ENCODE measurements at places on chromosomes 13 and 19. TPM values are rescaled to one million over a fixed set of nuclear protein-coding genes. Genes with fewer than 3 reads are reported as not detected.
A peak's percentile ranks its signal among the peaks of the same experiment; 100 is the strongest.

SRRM5 gene
- 0.18 TPM for total RNA-seq

DNA sequence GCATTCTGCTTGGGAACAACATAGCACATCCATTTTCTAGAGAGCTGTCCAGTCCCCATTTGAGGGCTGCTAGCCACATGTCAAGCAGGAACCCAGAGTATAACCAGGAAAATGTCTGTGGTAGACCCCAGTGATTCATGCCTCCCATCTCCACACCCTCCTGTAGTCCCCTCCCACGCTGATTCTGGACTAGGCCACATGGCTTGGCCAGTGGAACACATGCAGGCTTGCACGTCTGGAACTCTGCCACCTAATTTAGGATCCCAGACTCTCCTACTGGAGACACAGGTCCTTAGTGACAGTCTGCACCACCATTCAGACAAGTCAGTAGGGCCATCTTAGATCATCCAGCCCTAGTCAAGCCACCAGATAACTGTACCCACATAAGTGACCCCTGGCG is 149.8 kb downstream of the ZIC5 start:
- no peak for DNase-seq
- H3K27ac ChIP-seq = no peak overlapping the region
- no peaks in the 10 kb centered on the region for H3K4me1 ChIP-seq
- no peak overlapping the region for H3K4me3 ChIP-seq
- H3K36me3 ChIP-seq = no peaks in the 10 kb centered on the region
- no peaks in the 10 kb centered on the region for H3K27me3 ChIP-seq

DNA sequence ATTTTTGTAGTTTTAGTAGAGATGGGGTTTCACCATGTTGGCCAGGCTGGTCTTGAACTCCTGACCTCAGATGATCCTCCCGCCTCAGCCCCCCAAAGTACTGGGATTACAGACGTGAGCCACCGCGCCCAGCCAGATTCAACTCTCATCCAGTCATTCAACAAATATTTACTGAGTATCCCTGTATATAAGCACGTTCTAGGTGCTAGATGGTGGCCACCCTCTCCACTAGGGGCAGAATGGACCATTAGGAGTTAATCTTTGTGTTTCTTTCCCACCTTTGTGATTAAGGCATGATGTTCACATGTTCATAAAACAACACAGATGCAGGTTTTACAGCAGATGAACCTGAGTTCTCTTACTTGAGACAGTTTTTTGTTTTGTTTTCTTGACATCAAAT is 7.3 kb downstream of the SHKBP1 start:
- H3K4me1 ChIP-seq = no peaks in the 10 kb centered on the region
- peaks cover 36% of the 10 kb centered on the region for H3K36me3 ChIP-seq
- no peak overlapping the region for H3K4me3 ChIP-seq
- no peak overlapping the region for H3K27ac ChIP-seq
- no peaks in the 10 kb centered on the region for H3K27me3 ChIP-seq

RGCC gene
- 24.1 TPM for total RNA-seq

GRCh38 chr19:10634430-10634829 is 9.1 kb downstream of the SLC44A2 start:
- no peak overlapping the region for H3K4me3 ChIP-seq
- DNase-seq = no peak
- no peaks in the 10 kb centered on the region for H3K4me1 ChIP-seq
- peaks cover 73% of the 10 kb centered on the region for H3K36me3 ChIP-seq

PEG3 gene
- 180 TPM for total RNA-seq

DNA sequence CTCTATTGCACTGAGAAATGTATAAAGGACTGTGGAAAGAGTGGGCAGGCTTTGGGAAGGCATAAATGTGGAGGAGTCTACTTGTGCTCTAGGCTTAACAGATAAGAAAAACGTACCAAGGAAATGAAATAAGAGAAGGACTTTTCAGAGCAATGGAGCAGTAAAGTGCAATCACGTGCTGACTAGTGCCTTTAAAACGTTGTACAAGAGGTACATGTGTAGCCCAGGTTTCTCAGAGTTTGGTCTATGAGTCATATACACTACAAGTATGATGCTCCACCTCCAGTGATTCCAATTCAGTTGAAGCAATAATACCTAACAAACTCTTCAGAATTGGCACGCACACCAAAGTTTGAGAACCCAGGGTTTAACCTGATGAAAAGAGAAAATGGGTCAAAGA is 13.4 kb upstream of the FNDC3A start:
- DNase-seq = no peak
- H3K27ac ChIP-seq = no peak overlapping the region
- H3K4me1 ChIP-seq = no peaks in the 10 kb centered on the region
- H3K36me3 ChIP-seq = no peaks in the 10 kb centered on the region

GRCh38 chr19:16829822-16830289 is 658 bp downstream of the SIN3B start:
- peak overlapping the region; percentile 55 for H3K27ac ChIP-seq
- DNase-seq = peak; percentile 15
- H3K27me3 ChIP-seq = no peaks in the 10 kb centered on the region
- H3K36me3 ChIP-seq = peaks cover 37% of the 10 kb centered on the region
- H3K4me1 ChIP-seq = peaks cover 25% of the 10 kb centered on the region
- H3K4me3 ChIP-seq = peak overlapping the region; percentile 86

GRCh38 chr13:31638577-31638976 is 100.7 kb upstream of the RXFP2 start:
- no peaks in the 10 kb centered on the region for H3K36me3 ChIP-seq
- no peak overlapping the region for H3K4me3 ChIP-seq
- no peak overlapping the region for H3K27ac ChIP-seq
- DNase-seq = peak; percentile 60
- no peaks in the 10 kb centered on the region for H3K27me3 ChIP-seq

DNA sequence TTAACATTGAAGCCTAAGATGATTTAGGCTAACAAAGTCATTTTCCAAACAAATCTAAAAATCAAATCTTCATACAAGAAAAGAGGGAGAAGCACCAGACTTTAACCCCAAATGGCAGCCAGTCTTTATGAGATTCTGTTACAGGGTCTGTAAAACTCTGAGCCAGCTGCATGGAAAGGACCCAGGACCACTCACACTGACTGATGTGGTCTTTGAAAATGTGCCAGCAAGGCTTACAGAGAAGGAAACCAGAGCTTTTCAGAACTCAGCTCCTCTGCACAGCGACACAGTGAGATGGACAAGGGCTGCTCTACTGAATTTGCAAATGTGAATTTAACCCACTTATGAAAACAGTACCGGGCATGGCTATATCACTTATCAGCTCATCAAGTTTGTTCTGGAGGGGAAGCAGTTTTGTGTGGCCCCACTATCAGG is 98.8 kb upstream of the SERP2 start:
- no peak overlapping the region for H3K4me3 ChIP-seq
- H3K27me3 ChIP-seq = no peaks in the 10 kb centered on the region
- H3K27ac ChIP-seq = peak overlapping the region; percentile 85
- DNase-seq = peak; percentile 81

KLK15 gene
- not detected for total RNA-seq

DNA sequence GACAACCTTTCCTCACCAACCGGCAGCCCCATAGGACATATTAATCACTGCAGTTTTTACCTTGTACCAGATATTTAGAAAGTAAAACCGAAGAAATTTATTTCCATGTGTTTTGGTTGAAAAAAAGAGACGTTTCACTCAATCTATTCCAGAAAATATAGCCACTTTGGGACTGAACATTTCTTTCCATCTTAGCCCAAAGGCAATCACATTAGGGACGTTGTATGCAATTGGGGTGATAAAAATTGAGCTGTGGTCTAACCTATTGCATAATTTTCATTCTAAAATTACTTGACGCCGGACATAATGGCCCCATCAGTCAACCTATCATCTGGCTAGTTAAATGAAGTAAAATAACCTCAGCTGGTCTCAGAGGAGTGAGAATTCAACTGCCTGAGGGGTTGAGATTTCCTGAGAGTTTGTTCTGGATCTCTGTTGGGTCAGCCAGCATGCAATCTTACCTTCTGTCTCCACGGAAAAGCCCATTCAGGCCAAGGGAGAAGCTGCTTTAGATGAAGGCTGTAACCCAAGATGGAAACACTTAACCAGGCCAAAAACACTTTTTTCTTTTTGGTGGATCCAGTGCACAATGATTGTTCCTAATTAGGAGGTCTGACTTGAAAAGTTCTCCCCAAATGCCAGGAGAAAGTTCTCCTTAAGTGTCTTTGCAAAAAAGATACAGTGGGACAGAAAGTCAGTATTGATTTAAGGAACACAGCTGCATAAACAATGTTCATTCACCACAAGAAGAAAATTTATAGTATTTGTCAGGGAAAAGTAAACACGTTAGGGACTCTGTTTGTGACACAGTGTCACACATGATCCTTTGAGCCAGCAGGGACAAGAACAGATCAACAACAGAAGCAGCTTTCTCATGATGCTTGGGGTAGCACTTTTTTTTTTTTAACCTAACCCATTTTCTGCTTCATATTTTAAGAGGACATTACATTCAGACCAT is 34.1 kb downstream of the DLEU7 start:
- no peaks in the 10 kb centered on the region for H3K4me1 ChIP-seq
- H3K4me3 ChIP-seq = no peak overlapping the region
- H3K36me3 ChIP-seq = no peaks in the 10 kb centered on the region
- no peak overlapping the region for H3K27ac ChIP-seq
- no peak for DNase-seq
- H3K27me3 ChIP-seq = no peaks in the 10 kb centered on the region

DNA sequence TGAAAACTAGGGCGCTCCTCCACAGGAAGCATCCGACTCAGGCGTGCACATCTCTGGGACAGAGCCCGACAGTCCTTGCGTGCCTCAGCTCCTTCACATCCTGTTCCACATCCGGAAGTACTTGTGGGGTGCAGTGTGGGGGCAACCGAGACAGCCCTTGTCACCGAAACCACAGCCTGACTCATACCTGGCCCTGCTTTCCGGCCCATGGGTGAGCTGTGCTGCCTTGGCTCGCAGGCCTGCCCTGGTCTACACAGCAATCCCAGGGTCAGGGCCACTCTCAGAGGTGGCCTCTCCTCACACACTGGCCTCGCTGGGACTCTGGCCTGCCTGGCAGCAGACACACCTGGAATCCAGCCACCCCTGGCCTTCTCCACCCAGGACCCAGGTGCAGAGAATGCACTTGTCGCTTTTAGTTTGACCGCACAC is 100.4 kb downstream of the STK24 start:
- no peak overlapping the region for H3K4me3 ChIP-seq
- H3K27me3 ChIP-seq = no peaks in the 10 kb centered on the region
- peaks cover 44% of the 10 kb centered on the region for H3K4me1 ChIP-seq
- peaks cover 25% of the 10 kb centered on the region for H3K36me3 ChIP-seq
- H3K27ac ChIP-seq = no peak overlapping the region
- peak; percentile 50 for DNase-seq

ATP8A2 gene
- 0.89 TPM for total RNA-seq

ZMYM2 gene
- total RNA-seq = 90.8 TPM

GRCh38 chr19:34461375-34462100 is 20.0 kb upstream of the WTIP start:
- H3K27me3 ChIP-seq = no peaks in the 10 kb centered on the region
- peaks cover 67% of the 10 kb centered on the region for H3K36me3 ChIP-seq
- peak overlapping the region; percentile 20 for H3K27ac ChIP-seq
- peaks cover 12% of the 10 kb centered on the region for H3K4me1 ChIP-seq

DNA sequence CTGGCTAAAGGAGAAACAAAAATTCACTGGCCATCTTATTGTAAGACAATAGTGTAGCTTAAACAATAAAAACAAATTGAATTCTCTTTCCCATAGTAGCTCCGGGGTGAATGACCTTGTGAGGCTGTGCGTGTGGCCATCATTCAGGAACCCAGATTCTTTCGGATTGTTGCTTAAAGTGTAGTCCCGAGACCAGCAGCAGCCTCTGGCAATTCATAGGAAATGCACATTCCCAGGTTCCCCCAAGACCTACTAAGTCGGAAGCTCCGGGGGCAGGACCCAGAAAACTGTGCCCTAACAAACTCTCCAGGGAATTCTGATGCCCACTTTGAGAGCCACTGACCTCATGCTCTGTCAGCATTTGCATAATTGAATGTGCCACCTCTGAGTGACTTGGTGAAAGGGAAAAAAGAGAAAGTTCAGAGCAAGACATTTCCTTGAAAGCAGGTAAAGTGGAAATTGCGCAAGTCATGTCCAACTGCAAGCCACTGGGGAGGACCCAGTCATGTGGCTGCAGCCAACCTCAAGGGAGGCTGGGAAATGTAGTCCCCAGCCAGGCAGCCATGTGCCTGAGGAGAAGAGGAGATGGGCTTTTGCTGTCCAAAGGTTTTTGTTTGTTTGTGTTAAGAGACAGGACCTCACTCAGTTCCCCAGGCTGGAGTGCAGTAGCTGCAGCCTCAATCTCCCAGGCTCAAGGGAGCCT is 50.7 kb upstream of the PNMA8B start:
- H3K27ac ChIP-seq = no peak overlapping the region
- H3K4me1 ChIP-seq = no peaks in the 10 kb centered on the region
- peak; percentile 40 for DNase-seq
- peaks cover 2% of the 10 kb centered on the region for H3K27me3 ChIP-seq
- H3K36me3 ChIP-seq = no peaks in the 10 kb centered on the region
- no peak overlapping the region for H3K4me3 ChIP-seq

DAND5 gene
- 0.04 TPM for total RNA-seq

WDR88 gene
- 0.09 TPM for total RNA-seq

GRCh38 chr19:15331419-15332310 is 674 bp downstream of the BRD4 start:
- peak overlapping the region; percentile 90 for H3K4me3 ChIP-seq
- H3K36me3 ChIP-seq = no peaks in the 10 kb centered on the region
- DNase-seq = peak; percentile 65

ZNF675 gene
- 8.6 TPM for total RNA-seq

GRCh38 chr19:30361721-30362120 is 10.5 kb upstream of the ZNF536 start:
- H3K4me3 ChIP-seq = no peak overlapping the region
- no peak for DNase-seq
- no peaks in the 10 kb centered on the region for H3K36me3 ChIP-seq
- H3K27ac ChIP-seq = no peak overlapping the region
- no peaks in the 10 kb centered on the region for H3K27me3 ChIP-seq

DNA sequence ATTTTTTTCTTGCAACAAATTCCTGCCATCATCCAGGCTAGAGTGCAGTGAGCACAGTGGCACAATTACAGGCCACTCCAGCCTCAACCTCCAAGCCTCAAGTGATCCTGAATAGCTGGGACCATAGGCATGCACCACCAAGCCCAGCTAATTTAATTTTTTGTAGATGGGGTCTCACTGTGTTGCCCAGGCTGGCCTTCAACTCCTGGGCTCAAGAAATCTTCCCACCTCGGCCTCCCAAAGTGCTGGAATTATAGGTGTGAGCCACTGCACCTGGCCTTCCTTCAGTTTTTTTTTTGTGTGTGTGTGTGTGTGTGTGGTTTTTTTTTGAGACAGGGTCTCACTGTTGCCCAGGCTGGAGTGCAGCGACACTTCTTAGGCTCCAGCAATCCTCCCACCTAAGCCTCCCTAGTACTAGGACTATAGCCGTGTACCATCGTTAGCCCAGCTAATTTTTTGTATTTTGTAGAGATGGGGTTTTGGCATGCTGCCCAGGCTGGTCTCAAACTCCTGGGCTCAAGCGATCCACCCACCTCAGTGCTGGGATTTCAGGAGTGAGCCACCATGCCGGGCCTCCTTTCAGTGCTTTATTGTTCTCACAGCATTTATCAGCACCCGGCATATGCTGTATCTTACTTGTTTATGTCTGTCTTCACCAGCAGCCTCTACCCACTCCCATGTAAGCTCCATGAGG is 5.9 kb upstream of the SRRM5 start:
- H3K27ac ChIP-seq = peak overlapping the region; percentile 29
- no peaks in the 10 kb centered on the region for H3K4me1 ChIP-seq
- no peak for DNase-seq
- peaks cover 43% of the 10 kb centered on the region for H3K36me3 ChIP-seq
- no peak overlapping the region for H3K4me3 ChIP-seq

Data from muscle of leg (tissue), 16 donors.